ENCODE measurements at places on chromosomes 7 and 10.
A peak's percentile ranks its signal among the peaks of the same experiment; 100 is the strongest.

DNA sequence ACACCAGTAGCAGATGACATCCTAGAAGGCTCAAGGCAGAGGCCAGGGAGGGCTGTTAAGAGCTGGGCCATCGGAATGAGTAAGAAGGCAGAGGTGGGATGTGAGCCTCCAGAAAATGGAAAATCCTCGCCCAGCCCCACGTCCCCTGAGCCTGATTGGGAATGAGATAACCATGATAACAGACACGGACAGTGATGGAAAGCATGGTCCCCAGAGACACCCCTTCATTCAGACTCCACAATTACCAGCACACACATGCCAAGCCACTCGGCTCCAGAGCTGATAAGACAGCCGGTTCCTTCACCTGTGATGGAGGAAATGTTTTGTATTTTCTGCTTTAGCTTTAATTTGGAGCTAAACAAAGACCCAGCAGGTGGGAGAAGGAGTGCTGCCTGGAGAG, 106.0 kb downstream of the GRID1 start:
- DNase-seq = no peak

GRCh38 chr10:110681023-110681681, 37.0 kb downstream of the RBM20 start:
- DNase-seq = peak; percentile 39

GRCh38 chr7:55730197-55730596, 132.4 kb downstream of the SEPTIN14 start:
- no peak for DNase-seq

GRCh38 chr7:47817917-47818316, 130.3 kb downstream of the PKD1L1 start:
- no peak for DNase-seq

GRCh38 chr7:2821842-2822507, 22.1 kb downstream of the GNA12 start:
- peak; percentile 93 for DNase-seq

DNA sequence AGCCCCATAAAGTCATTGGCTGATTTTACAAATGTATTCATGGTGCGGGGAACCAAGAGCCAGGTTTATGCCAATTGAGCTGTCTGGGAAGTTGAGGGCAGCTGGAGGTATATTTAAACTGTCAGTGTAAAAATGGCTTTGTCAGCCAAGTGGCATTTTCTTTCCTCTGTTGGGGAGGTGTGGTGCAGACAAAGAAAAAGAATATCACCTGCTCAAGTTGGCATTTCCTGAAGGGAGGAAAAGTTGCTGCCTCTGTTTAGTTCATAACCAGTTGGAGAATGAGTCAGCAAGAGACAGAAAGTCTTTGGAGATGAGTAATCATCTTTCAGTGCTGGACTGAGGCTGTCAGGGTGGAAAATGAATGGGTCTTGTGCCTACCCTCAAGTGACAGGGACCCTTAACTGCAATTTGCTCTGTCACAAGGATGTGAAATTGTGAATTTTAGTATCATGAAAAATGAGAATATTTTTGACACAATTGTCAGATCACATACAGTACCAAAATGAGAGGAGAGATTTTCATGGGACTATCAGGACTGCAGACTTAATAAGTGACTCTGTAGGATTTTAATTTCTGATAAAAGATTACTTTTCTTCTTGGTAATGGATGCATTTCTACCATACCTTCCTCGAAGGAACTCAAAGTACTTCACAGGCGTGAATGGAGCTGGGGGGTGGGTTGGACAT, 137.3 kb downstream of the ANLN start:
- peak; percentile 63 for DNase-seq

- no peak for DNase-seq
Observed at GRCh38 chr7:28792858-28793257, 165.3 kb downstream of the TRIL start.

DNA sequence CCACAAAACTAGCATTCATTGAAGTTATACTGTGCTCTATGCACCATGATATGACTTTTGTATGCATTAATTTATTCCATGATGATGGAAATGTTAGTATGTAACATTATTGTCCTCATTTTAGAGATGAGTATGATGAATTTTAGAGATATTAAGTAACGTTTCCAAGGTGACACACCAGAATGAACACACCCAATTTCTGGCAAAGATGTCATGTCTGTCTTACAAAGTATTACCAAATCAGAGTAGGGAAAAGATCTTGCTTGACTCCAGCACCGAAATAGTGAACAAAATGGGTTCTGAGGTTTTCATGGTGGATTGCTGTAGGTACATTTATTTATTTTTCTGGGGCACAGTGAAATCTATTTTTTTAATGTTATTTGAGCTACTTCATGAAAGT, 33.8 kb upstream of the COL1A2 start:
- DNase-seq = no peak

DNA sequence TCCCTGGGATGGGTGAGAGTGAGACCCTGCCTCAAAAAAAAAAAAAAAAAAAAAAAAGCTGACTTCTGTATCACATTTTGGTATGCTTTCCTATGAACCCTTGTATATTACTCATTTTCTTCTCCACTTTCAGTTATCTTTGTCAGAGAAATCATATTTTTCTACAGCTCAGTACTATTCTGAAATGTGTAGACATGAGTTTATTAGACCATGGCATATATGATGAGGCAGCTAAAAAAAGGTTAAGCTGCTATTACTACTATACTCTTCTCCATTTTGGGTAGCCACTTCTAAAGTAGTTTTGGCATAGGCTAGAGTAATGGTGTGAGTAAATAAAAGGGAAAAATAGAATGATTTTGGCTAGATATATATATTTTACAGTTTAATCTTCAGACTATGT, 53.4 kb downstream of the MLLT10 start:
- no peak for DNase-seq

DNA sequence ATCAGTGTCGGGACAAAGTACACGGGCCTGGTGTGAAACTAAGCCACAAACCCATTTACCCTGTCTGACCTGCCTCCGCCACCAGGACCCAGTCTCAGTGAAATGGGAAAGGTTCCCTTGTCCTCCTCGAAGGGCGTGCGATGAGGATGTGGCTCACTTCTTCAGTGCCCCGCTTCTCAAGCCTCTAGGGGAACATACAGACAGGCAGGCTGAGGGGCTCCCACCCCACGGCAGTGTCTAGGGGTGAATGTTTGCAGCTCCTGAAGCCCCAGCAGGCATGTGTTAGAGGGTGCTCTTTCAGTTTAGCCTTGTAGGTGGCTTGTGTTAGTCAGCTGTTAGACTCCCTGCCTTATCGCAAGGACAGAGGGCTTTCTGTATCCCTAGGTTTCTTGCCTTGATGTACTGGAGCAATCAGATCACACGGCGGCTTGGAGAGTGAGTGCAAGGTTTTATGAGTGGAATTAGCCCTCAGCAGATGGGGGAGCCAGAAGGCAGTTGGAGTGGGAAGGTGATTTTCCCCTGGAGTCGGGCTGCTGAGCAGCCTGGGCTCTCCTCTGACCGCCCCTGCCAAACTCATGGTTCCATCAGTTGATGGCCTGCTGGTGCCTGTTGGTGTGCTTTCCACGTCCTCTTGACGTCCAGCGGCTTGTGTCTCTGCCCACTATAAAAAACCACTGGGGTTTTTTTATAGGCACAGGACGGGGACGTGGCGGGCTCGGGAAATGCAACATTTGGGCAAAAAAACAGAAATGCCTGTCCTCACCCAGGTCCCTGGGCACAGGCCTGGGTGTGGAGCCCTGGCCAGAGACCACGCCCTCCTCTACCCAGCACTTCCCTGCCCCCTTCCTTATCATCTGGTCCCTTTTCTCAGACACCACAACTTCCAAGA, 759 bp downstream of the NUDT1 start:
- DNase-seq = peak; percentile 16

DNA sequence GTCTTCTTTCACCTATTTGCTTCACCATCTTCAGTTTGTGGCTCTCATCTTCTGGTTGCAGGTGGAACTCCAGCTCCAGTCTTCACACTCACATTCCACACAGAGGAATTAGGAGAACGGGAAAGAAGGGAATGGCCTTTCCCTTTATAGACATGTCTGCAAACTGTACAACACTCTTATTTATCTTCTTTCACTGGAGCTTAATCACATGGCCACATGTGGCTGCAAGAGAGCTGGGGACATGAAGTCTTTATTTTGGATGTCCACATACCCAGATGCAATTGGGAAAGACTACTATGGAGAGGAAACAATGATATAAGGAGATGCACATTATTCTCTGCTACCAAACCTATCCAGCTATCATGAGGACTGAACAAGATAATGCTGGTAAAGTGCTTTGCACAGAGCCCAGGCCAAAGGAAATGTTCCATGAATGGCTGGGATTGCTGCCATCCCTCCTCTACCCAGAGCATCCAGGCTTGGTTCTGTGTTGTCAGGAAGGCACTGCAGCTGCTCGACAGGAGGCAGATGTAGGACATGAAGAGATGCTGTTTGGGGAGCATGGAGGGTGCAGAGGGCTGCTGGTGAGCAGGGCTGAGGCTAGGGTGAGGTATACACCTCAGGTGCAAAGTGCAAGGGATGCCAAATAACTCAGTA, 183.8 kb upstream of the TBX20 start:
- DNase-seq = no peak

- peak; percentile 33 for DNase-seq
Observed at GRCh38 chr10:90751107-90751997, 106.5 kb downstream of the HTR7 start.

GRCh38 chr10:5945561-5946418, 31.6 kb downstream of the IL15RA start:
- peak; percentile 94 for DNase-seq

GRCh38 chr7:1663223-1663622, 6.9 kb upstream of the ELFN1 start:
- no peak for DNase-seq

- DNase-seq = no peak
Observed at GRCh38 chr7:150824379-150825177, 24.0 kb downstream of the TMEM176A start.

DNA sequence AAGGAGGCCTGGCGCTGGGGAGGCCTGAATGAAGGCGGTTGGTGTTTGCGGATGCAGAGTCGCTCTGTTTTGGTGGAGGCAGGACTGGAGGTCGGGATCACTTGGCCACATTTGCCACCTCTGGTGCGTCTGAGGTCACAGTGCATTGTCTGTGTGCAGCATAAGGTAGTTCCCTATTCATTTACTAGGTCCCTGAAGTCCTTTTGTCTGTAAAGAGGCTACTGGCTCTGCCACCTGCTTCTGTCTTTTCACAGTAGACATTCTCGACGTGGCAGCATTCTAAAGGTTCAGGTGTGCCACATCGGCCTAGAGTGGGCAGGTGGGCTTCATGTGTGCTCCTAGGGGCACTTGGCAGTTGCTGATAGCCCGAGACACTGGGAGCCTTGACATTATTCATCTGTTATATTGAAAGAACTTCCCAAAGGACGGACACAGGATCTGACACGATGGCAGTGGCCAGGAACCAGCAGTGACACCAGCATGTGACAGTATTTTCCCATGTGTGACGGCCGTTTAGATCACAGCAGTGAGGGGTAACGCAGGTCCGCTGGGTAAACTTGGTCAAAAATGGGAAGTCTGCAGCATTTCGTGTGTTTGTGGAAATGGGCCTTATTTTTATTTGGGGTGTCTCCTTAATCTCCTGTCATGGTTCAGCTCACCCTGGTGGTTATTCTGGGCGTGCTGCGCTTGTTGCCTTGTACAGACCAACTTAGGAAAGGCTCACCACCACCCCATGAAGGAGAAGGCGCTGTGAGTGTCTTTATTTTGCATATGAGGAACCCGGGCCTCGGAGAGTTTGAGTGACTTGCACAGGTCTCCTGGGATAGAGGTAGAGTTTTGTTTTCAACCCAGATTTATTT, 5.9 kb downstream of the MGMT start:
- DNase-seq = no peak

DNA sequence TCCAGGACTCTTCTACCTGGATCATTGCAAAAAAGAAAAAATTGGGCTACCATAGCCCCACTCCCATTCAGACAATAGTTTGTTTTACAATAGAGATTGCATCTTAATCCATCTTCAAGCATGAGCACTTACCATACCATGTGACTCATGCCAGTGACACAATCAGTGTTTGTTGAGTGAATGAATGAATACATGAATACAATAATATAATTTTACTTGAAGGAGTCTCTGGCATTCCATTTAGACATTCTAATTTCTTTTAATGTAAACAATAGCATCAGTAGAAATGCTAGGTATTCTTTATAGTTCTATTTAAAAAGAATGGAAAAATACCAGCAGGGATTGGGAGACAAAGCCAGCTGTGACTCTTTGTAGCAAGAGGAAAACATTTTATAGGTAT, 141.6 kb upstream of the AKR1E2 start:
- DNase-seq = peak; percentile 48

GRCh38 chr10:45418849-45419675, 45.0 kb downstream of the ALOX5 start:
- peak; percentile 49 for DNase-seq

DNA sequence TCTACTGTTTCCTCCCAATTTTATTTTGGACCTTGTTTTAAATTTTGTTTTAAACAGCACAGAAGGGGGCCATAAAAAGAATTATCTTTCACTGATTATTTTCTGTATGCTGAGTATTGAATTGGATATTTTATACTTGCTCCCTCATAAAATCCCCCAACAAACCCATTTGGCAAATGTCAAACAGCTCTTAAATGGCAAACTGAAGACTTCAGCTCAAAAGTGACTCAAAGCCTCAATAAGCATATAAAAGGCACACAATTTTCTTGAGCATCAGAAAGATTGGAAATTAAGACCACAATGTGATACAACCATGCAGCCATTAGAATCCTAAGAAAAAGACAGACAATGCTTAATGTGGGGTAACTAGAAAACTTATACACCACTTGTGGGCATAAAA, 199.2 kb downstream of the SEMA3E start:
- no peak for DNase-seq

GRCh38 chr7:37065779-37066271, 341.5 kb upstream of the AOAH start:
- DNase-seq = peak; percentile 59

GRCh38 chr10:11010582-11010981, 7.1 kb upstream of the CELF2 start:
- DNase-seq = no peak

DNA sequence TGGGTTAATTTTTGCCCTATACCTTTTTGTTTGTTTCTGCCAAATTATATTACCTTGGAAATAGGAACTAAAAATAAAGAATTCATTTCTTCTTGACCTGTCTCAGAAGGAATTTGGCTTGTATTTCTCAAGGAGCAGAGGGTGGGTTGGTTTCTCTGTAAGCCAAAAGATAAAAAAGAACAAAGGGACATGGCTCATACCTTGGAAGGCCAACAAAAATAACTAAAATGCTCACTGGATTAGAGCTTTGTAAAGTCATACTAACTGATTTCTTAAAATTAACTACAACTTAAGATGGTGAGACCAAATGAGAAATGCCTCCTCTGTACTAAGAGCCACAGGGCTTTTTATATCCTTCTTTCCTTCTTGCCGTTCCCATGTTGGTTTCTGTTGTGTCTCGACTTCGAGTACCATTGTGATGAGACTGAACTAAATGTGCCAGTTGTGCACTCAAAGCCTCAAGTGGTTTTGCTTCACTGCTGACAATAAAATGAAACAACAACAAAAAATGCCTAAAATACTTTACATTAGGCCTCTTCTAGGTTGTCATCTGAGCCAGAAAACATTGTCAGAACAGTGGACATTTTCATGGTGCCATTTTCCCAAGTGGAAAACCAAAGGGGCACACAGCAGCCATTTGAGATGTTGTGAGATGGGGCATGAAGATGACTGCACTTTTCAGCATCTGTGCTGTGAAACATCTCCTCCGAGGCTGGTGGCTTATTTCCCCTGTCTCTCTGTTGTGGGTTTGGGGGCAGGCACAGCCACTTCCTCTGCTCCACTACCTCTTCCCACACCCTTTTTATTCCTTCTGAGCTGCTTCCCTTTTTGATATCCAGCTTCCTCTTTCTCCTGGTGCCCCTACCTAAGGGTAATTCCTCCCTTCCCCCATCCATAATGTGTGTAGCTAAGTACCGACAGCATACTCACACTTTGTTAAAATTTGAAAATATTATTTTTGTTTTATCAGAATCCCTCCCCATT, 51.8 kb upstream of the AGR3 start:
- no peak for DNase-seq

- DNase-seq = peak; percentile 88
Observed at GRCh38 chr7:143013893-143014292, 13.0 kb downstream of the OR9A2 start.
